Fibroblast of skin of back (primary cell): ENCODE measurements at places on chromosomes 2 and 18.

DNA sequence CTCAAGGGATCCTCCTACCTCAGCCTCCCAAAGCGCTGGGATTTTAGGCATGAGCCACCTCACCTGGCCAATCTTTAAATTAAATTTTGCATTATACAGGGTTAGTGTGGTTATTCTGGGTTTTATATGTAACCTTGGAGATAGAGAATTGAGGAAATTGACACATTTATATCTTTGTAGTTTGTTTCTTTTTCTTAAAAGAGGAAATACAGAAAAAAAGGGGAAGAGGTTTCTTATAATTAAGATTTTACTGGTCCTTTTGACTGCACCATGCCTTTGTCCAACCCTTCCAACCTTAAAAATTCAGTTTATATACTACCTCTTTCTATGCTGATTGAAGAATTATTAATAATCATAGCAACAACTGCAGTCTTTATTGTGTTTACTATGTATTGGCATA lies 210.1 kb upstream of the STON1 start:
- no peak for DNase-seq

- DNase-seq, result no peak
These were observed 136.8 kb downstream of the CAMKMT start for GRCh38 chr2:44498551-44498950.

GRCh38 chr2:96868555-96869280 lies 1.2 kb downstream of the SEMA4C start:
- peak; percentile 94 for DNase-seq

- DNase-seq, result peak; percentile 31
These were observed 37.2 kb upstream of the SLC8A1 start for GRCh38 chr2:40488927-40489677.

DNA sequence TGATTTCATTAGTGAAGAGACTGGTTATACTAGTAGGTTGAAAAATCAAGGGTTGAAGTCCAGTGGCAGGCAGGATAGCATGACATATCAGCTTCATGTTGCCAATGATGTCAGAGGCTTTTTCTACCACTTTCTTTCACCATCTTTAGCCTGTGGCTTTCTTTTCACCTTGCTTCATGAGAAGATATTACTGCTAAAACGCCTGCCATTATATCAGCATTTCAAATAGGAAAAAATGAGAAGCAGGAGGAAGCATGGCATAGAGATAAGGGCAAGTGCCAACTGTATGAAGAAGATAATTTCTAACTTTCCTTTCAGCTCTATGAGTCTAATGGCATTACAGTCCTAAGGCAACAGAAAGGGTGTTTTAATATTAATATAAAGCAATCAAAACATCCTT lies 270.2 kb upstream of the SYT4 start:
- no peak for DNase-seq

DNA sequence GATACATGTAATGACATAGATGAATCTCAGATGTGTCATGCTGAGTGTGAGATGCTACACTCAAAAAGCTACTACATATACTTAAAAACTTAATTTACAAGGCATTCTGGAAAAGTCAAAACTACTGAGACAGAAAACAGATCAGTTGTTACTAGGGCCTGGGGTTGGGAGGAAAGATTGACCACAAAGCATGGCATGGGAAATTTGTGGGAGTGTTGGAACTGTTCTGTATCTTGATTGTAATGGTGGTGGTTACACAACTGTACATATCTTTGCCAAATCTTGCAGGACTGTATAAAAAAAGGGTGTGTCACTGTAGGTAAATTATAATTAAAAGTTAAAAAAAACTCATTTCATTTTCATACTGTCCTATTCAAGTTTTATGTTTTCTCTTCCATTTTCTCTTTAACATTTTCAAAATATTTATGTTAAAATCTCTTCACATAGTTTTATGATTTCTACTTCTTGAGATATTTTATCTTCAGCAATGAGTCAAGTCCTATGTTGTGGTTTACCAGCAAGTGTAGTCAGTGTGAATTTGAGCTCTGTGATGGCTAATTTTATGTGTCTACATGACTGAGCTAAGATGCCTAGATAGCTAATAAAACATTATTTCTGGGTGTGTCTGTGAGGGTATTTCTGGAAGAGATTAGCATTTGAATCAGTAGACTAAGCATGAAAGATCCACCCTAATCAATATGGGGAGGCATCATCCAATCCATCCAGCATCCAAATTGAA lies 58.6 kb upstream of the VRK2 start:
- DNase-seq, result peak; percentile 38

DNA sequence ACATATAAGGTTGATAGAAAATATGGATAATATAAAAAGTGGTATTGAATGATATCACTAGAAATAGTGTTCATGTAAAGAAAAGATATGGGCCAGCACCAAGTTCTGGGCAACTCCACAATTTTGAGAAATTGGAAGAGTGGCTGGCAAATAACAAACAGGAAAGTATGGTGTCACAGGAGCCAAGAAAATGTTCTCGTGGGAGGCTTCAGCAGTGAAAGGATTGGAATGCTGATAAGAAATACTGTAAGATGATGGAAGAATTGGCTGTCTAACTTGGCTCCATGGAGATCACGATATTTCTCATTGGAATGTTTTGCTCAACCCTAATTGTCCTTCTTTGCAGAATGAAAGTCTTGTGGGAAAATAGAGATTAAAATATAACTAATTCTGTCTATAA lies 856.8 kb downstream of the DPP10 start:
- DNase-seq, result no peak
